ENCODE measurements at places on chromosomes 11 and 22.
A peak's percentile ranks its signal among the peaks of the same experiment; 100 is the strongest.

- DNase-seq = no peak
Measured at GRCh38 chr11:128871168-128871610, 4.1 kb upstream of the KCNJ1 start.

DNA sequence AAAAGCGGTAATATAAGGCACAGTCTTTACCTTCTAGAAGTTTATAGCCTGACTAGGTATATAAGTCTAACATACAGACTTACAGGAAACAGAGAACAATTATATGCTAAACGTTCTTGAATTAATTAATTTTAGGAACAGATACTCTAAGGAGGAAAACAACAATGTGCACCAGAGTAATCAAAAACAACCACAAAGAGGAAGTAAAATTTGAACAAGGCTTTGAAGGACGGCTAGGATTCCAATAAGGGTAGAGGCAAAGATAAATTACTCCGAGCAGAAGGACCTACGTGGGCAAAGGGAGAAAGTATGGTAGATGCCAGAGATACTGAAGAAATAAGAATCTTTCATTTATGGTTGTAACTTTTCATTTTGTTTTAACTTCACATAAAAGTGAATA is 54.4 kb downstream of the ENTHD1 start:
- DNase-seq = peak; percentile 37

DNA sequence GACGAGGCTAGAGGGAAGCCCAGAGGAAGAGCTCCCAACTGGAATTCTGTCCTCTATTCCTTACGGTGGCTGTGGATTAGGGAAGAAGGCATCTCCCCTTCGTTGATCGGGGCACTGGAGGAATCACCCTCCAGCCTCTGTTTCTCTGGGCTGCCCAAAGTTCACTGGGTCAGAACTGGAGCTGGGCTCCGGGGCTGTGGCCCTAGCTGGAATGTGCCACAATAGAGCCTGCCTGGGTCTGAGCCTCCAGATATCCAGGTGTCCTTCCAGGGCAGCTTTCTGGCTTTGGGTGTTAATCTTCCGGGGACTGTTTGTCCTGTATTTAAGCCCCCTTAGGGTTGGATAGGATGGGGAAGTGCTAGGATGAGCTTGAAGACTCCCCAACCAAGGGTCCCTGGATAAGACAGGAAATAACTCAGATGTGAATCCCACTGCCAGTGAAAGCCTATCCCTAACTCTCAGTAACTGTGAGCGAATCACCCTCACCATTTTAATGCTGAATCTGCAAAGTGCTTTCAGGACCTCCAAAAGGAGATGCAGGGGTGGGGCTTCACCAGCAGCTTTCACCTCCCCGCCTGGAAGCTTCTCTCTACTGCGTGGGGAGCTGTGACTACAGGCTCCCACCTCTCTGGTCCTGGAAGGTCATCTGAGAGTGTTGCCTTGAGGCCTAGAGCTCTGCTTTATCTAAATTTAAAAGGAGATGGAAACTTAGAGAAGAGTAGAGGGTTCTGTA is 9.5 kb downstream of the YPEL4 start:
- DNase-seq = no peak

- no peak for DNase-seq
Measured at GRCh38 chr11:9132203-9132878, 40.9 kb upstream of the SCUBE2 start.

DNA sequence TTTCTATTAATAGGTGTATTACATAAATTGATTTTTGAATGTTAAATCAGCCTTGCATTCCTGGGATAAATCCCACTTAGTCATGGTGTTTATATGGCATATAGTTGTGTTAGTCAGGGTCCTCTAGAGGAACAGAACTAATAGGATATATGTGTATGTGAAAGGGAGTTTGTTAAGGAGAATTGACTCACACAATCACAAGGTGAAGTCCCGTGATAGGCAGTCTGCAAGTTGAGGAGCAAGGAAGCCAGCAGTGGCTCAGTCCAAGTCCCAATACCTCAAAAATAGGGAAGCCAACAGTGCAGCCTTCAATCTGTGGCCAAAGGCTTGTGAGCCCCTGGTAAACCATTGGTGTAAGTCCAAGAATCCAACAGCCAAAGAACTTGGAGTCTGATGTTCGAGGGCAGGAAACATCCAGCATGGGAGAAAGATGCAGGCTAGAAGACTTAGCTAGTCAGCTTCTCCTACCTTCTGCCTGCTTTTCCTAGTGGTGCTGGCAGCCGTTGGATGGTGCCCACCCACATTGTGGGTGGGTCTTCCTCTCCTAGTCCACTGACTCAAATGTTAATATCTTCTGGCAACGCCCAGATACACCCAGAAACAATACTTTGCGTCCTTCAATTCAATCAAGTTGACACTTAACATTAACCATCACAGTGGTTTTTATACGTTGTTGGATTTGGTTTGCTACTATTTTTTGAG is 12.9 kb downstream of the SFI1 start:
- no peak for DNase-seq

GRCh38 chr22:49048591-49048990 is 779.1 kb downstream of the BRD1 start:
- DNase-seq = no peak

DNA sequence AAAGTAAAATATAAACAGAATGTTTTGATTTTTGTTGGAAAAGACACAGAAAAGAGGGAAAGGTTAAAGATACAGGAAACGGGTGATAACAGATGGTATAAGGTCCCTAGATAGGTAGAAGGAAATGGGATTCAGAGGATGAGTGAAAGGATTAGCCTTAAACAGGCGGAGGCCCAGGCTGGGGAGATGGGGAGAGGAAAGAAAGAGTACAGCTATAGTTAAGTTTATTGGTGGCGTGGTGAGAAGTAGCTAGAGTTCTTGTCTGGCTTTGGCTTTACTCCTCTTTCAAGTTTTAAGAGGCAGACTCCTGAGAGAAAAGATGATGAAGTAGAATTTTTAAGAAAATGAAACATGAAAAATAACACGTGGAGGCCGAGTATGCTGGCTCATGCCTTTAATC is 13.7 kb downstream of the ZBTB44 start:
- no peak for DNase-seq

- no peak for DNase-seq
Measured at GRCh38 chr11:121575250-121575962, 122.6 kb upstream of the SORL1-AS1 start.

DNA sequence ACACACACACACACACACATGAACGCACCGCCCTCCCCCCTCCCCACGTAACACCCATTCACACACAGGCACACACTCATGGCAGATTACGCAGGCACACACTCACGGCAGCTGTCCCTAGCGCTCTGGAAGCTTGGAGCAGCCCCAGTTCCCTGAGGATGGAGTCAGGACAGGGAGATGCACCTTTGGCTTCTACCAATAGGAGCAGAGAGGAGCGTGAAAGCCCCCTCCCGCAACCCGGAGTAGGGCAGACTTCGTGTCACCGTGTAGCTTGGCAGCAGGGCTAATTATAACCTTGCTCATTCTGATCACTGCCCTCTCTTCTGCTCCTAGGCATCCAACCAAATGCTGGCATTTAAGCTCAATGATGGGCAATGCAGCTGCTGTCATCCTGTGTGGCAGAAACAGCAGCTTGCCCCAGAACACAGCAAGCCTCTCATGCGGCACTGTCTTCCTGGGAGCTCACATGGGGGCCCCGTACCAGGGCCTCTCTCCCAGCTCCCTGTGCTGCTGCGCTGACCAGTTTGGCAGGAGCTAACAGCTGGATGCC is 31.9 kb downstream of the ANKK1 start:
- no peak for DNase-seq

DNA sequence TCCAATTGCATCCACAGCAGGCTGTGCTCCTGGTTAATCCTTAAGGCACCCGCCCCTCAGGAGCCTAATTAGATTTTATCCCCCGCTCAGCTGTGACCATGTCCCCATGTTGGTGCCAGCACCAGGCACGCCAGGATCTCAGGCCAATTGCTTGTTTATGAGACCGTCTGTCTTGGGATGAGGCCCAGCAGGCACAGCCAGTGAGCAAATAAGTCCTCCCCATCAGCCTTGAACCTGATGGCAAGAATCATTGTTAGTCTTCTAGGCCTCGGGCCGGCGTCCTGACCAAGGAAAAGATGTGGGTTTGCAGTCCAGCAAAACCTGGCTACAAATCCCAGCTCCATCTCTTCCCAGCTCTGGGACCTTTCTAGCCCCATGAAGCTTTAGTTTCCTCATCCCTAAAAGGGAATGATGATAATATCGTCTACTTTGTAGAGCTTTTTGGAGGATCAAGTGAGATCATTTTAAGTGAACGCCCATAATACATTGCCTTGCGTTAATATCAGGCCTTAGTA is 57.3 kb downstream of the TP53I11 start:
- DNase-seq = no peak

DNA sequence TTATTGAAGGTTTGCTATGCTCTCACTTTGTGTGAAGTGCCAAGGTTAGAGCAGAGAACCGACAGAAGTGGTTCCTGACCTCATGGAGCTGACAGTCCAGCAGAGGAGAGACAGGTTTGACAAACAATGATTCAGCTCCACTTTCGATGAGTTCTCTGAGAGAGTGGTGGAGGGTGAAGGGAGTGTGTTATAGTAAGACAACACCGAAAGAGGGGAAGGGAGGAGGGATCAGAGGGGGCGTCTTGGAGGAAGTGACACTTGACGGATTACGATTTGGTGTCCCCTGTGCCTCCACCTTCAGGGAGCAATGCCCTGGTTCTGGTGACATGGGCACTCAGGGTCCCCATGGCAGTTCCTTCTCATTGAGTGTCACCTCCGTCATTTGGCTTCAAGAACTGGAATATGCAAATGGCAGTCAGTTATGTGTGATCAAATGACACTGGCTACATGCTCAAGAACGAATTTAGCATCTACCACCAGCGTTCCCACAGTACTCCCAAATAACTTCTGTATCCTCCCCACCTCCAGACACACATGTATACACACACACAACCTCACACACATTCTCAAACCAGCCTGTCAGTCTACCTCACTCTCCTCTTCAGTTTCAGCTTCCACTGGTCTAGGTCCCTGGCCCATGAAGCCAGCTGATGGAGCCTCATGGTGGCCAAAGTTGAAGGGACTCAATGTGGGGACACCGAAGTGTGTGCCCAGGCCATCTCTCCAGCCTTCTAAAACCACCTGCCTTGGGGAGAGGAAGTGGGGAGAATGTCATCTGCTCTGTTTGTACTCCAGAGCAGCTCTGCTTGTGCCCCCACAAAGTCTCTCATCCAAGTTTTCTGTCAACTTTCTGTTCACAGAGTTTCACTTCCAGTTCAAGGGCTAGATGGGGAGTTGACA is 31.4 kb upstream of the NUP160 start:
- no peak for DNase-seq

All from erythroblast (primary cell).